MCF 10A (cell line): ENCODE measurements at places on chromosomes 12 and 14.
A peak's percentile ranks its signal among the peaks of the same experiment; 100 is the strongest.

GRCh38 chr12:54222609-54223008, 33.8 kb upstream of the SMUG1 start:
- DNase-seq = peak; percentile 60

GRCh38 chr12:55743406-55744339, 751 bp downstream of the GDF11 start:
- DNase-seq = peak; percentile 63

- no peak for DNase-seq
Observed at GRCh38 chr14:100654025-100654813, 67.0 kb upstream of the BEGAIN start.

GRCh38 chr12:87768501-87769287, 260.5 kb downstream of the C12orf50 start:
- no peak for DNase-seq

DNA sequence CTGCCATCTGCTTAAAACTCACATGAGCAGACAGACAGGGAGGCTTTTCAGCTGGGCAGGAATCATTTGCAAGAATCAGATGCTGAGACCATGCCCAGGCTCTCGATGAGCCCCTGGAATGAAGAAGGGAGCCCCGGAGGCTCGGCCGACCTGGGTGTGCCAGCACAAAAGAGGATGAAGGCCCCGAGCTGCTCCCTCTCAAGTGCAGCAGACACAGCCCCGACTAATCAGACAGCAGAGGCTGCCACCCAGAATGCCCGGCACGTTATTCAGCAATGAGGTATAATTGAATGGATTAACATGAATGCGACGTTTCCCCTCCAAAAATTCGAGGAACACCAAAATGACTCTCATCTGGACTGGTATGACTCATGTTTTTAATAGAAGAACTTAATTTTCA, 58.9 kb downstream of the BCL11B start:
- no peak for DNase-seq

GRCh38 chr12:121512561-121512960, 68.3 kb downstream of the KDM2B start:
- no peak for DNase-seq

- no peak for DNase-seq
Observed at GRCh38 chr14:50403419-50403818, 6.7 kb upstream of the CDKL1 start.

DNA sequence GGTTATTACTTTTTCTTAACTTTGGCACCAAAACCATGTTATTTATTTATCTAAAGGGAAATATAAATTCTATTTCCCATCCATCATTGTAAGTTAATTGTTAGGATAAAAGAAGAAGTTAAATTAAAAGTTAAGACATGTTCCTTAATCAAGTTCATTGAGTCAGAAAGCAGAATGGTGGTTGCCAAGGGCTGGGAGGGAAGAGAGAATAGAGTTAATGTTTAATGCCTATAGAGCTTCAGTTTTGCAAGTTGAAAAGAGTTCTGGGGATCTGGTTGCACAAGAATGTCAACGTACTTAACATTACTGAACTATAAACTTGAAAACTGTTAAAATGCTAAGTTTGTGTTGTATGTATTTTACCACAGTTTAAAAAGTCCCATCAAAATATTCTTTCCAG, 63.2 kb upstream of the NR2C1 start:
- DNase-seq = no peak

DNA sequence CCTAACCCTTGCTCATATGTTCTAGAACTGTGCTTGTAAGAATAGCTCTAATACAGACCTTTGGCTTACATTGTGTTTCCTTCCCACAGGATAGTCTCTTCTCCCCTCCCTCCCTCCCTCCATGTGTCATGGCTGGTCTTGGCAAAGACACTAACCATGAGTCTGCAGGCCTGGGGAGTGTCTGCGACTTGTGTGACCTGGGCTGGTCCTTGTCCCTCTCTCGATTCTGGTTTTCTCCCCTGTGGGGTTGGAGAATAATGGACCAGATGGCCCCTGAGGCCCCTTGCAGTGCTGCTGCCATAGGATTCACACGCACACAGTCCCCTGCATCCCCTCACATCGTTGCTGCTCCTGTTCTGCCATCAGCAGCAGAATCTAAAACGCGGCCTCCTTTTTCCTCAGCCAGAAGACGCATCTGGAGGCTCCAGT, 30.3 kb downstream of the DEGS2 start:
- no peak for DNase-seq

DNA sequence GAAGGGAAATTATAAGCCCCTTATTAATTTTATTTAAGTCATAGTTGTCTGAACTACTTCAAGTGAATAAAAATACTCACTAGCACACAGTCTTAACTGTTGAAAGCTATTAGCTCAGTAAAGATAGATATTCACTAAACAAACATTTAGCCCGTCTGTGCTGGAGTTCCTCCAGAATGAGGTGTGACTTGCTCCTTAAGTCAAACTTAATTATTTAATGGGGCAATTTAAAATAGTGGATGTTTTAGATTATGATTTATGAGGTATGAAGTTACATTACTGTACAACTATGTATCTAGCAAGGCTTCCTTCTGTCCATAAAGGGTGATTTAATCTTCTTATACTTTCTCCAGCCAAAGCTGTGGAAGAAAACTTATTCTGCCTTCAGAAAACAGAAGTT, 414.0 kb upstream of the FLRT2 start:
- no peak for DNase-seq

DNA sequence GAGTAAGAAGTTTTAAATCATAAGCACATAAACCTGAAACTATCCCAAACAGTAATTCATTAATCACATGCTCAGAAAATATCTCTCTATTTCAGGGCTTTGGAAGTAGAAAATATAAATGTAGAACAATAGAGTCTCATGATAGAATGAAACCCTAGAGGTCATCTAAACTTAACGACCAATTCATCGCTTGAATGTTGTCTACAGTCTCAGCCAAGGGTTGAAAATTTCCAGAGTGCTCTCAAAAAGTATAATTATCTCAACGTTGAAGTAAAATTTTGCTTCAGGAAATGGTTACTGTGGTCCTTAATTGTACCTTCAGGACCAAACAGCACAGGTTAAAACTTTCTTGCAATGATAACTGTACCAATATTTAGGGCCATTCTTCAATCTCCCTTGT, 1053.6 kb upstream of the SEL1L start:
- DNase-seq = no peak

DNA sequence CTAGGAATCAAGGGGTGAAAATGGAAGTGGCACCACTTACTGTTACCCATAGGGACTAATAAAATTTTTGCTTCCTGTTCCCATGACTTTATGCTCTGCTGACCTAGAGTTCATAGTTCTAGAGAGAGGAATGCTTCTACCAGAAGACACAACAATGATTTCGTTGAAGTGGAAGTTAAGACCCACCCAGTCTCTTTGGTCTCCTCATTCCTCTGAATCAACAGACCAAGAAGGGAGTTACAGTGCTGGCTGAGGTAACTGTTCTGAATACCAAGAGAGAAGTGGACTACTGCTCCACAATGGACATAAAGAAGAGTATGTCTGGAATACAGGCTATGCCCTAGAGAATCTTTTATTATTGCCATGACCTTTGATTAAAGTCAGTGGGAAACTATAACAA, 23.5 kb upstream of the DYRK2 start:
- DNase-seq = no peak

- DNase-seq = no peak
Observed at GRCh38 chr12:58930770-58931324, 10.5 kb upstream of the LRIG3 start.

DNA sequence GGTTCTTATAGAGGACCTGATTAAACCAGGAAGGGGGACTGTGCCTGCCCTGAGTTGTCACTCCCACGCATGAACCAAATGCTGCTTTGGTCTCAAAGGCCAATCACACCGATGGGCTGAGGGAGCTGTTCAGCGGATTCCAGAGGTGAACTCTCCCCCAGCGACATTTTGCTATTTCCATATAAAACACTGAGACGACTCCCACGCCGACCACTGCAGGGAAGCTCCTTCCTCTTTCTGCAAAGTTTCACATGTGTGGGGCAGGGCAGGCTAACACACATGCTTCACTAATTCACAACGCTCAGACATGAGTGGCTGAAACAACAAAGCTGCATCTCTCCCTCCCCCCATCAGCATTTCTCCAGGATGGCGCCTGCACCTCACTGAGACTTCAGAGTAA, 37.8 kb upstream of the TMEM132D start:
- no peak for DNase-seq

GRCh38 chr14:86022031-86022629, 492.2 kb downstream of the FLRT2 start:
- DNase-seq = no peak

GRCh38 chr14:69572030-69572840, 2.4 kb downstream of the CCDC177 start:
- DNase-seq = no peak

- no peak for DNase-seq
Observed at GRCh38 chr14:99664058-99664936, 19.4 kb downstream of the HHIPL1 start.

DNA sequence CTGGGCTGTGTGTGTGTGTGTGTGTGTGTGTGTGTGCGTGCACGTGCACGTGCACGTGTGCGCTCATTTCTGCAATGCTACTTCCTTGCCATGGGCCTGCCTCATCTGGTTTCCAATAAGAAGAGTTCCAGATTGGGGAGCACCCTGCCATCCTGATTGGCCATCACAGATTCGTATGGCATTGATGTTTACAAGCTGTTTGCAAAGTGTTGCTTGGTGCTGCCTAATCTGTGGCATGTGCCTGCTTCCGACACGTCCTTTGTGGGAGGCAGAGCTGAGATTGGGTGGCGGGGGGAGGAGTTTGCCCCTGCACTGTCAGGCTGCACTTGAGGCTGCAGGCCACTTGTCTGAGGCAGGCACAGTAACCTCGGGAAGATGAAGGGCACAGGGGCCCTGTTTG, 39.2 kb downstream of the SAMD4A start:
- DNase-seq = no peak

- no peak for DNase-seq
Observed at GRCh38 chr12:4535092-4535491, 3.6 kb upstream of the RAD51AP1 start.

- DNase-seq = no peak
Observed at GRCh38 chr14:22547313-22547947, 41.6 kb downstream of the DAD1 start.
